Testis (tissue), 5 donors: ENCODE measurements at places on chromosomes 13 and 19.

DNA sequence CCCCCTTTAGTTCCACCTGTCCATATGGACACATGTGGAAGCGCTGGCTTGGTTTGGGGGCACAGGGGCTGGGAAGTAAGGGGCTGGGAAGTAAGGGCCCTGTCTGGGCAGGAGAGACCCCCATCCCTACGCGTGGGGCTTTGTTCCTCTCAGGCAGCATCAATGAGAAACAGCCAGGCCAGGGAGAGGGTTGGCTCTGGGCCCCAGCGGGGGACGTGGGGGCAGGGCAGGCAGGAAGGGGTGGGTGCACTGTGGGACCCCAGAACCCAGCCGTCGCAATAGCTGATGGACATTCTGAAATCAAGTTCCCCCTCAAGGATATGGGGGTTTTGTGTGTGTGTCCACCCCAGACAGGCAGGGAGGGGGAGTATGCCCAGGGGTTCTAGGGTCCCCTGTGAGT is 1.2 kb downstream of the NCAN start:
- DNase-seq = no peak

DNA sequence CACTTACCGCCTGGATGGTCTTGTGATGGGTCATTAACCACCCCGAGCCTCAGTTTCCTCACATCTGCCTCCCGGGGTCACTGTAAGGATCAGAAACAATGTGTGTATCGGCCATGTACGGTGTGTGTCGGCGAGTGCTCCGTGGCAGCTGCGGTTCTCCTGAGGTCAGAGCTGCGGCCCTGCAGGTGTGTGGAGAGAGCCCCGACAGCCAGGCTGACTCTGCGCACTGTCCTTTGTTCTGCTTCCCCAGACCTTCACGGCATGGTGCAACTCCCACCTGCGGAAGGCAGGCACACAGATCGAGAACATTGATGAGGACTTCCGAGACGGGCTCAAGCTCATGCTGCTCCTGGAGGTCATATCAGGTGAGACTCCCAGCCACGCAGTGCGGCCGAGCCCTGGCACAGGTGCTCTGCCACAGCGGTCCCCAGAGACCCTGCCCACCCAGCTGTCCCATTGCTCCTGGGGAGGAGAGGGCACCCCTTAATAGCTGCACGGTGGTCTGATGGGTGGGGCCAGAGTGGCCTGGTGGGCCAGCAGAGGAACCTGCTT is 43.8 kb downstream of the CAPN12 start:
- no peak for DNase-seq

GRCh38 chr19:31018936-31019335 is 330.3 kb downstream of the TSHZ3 start:
- no peak for DNase-seq

GRCh38 chr13:47092202-47092601 is 195.3 kb upstream of the HTR2A start:
- no peak for DNase-seq

GRCh38 chr13:22154041-22154440 is 483.2 kb downstream of the FGF9 start:
- no peak for DNase-seq

- no peak for DNase-seq
Measured at GRCh38 chr19:13240312-13241022, 90.3 kb downstream of the IER2 start.

GRCh38 chr13:105200181-105200580 is 1335.3 kb downstream of the EFNB2 start:
- no peak for DNase-seq
